ENCODE measurements at places on chromosomes 7 and 10.

DNA sequence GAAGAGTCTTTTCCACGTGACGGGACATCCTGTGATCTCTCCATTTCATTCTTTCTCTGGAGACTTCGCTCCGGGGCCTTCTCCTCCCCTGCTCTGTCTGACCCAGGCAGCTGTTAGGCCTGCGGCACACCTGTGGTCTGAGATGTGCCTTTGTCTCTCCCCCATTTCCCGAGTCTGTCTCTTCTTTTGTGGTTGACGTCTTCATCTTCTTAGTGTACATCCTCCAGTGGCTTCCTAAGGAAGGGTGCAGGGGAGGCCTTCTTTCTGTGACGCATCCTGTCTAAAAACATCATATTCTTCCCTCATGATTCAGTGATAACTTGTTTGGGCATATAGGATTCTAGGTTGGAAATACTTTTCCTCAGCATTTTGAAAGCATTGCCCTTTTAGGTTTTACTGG, 17.2 kb upstream of the ATP6V0E2 start:
- DNase-seq = no peak

- no peak for DNase-seq
These were observed 174.2 kb downstream of the KIAA1217 start for GRCh38 chr10:24382979-24383663.

GRCh38 chr7:108367314-108367713, 88.9 kb downstream of the NRCAM start:
- no peak for DNase-seq

GRCh38 chr7:122035876-122036275, 108.2 kb downstream of the AASS start:
- no peak for DNase-seq

GRCh38 chr7:142808461-142808801, 37.7 kb downstream of the PRSS2 start:
- no peak for DNase-seq

DNA sequence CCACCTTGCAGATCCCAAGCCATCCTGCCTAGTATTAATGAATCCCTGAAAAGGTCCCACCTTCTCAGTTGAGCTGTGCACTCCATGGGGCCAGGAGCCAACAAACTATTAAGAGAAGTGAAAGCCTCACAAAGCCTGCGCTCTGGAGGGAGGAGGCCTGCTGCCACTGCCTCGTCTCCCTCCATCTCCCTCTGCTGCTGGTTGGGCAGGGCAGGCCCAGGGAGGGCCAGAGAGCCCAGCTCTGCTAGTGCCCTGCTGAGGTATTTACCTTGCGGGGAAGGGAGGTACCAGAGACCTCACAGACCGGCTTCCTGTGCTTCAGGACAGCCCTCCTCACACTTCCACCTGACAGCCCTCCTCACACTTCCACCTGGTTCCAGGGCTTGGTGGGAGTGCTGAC, 171.5 kb downstream of the SH3PXD2A start:
- no peak for DNase-seq

- DNase-seq = no peak
These were observed 640.4 kb downstream of the TYW1 start for GRCh38 chr7:67637023-67637358.

DNA sequence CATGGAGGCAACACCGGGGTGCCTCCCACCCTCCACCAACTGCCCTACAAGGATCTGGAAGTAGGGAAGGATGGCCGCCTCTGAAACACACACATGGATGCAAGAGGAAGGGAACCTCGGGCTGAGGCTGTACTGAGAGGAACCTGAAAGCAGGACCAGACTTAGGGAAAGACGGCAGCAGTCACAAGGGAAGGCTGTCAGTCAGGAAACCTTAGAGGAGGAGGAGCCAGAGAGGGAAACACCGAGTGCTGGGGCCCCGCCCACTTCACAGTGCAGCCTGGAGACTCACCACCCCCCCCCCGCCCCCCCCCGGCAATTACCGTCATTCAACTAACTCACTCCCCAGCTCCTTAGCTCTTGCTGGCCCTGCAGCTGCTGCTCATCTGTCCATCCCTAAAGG, 2.5 kb downstream of the CYREN start:
- no peak for DNase-seq

- no peak for DNase-seq
These were observed 107.4 kb downstream of the SH3PXD2A start for GRCh38 chr10:103748020-103748419.

- DNase-seq = no peak
These were observed 122.0 kb downstream of the MARCHF5 start for GRCh38 chr10:92413011-92413410.

- peak; percentile 53 for DNase-seq
These were observed 661.2 kb downstream of the AUTS2 start for GRCh38 chr7:70259502-70259901.

DNA sequence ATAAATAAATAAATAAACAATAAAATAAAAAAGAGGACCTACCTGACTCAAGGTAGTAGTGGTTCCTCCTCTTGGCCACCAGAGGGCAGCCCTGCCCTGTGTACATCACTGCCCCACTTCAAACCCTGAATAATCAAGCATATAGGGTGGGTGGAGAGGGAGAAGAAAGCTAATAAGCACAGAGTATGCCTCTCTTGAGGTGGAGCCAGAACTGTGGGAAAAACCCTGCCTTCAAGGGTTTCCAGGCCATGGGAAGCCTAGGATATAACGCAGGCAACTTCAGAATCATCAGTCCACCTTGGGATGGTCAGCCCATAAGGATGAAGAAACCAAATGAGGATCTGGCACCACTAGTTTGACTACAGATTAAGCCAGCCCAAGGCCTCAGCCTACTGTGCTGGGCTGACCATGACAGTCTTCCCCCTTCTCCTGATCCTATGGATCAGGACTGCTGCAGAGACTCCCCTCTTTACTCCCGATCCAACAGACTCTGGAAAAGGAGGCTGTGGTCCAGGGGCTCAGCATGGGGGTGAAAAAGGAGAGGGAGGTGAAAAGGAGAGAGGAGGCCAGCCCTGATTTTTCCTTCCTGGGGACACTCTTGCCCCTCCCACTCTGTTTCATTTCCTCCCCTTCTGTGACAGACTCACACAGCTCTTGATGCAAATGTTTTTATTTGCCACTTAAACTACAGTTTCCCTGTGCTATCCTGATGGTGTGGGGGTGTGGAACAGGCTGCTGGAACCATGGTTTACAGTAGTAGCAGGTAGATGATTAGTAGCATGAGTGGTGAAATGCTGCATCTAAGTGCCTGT, 10.1 kb downstream of the AVPI1 start:
- DNase-seq = peak; percentile 48

DNA sequence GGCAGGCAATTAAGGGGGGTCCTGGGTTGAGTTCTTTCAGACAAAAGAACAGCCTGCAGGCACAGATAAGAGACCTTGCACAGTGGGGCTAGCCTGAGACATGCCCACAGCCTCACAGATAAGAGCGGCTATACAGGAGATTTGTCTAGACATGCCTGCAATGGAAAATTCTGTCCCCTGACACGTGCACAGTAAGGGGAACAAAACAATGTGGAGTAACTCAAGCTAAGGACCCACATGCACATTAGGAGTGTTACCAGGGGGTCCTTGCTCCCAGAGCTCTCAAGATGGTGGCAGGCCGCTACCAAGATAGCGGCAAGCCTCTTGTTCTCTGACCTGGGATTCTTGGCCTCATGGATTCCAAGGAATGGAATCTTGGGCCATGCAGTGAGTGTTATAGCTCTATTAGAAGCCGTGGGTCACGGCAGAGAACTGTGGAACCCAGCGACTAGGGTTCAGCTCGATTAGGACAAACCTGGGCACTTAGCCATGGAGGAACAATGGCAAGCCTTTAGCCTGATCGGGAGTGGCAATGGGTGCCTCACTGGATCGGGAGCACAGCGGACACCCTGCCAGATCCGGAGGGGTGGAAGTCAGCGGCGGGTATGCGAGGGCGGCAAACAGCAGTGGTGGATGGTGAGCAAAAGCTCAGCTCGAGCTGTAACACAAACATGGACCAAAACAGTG, 196.9 kb downstream of the CCSER2 start:
- DNase-seq = no peak

GRCh38 chr10:28839600-28840007, 162.3 kb downstream of the BAMBI start:
- DNase-seq = no peak

DNA sequence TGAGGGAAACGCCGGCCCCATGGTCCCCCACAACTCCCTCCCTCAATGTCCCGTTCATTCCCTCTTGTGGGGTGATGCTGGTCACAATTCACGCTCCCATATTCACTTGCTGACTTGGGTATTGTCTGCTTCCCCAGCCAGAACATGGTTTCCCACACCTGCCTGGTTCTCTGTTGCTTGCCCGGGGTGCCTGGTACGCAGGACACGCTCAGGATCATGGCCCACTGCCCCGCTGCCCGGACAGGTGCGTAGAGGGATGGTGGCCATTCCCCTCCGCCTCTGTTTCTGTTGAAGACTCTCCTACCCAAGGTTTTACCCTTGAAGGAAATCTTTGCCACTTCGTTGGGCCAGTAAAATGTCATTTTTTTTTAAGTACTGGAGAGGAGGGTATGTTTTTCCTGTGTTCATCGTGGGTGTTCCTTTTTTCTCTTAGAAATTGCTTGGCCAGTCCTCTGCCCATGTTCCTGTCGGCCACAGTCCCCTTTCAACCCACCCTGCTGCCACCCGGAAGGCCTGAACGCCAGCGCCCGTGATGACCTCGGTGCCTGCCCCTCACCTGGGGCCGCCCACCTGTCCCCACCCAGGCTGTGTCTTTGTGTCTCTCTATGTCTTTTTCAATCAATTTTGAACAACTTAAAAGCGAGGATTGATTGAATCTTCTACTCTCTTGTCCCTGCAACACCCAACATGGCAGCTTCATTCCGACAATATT, 38.2 kb downstream of the FOXL3 start:
- DNase-seq = no peak

DNA sequence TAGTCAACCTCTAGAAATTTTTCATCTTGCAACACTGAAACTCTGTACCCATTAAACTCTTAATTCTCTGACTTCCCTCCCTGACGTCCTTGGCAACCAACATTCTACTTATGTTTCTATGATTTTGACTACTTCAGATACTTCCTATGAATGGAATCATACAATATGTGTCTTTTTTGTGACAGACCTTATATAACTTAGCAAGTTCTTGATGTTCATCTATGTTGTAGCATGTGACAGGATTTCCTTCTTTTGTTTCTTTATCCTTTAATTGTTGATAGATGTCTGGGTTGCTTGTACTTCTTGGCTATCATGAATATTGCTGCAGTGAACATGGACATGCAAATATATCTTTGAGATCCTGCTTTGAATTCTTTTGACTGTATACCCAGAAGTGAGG, 240.8 kb downstream of the ADK start:
- DNase-seq = no peak

DNA sequence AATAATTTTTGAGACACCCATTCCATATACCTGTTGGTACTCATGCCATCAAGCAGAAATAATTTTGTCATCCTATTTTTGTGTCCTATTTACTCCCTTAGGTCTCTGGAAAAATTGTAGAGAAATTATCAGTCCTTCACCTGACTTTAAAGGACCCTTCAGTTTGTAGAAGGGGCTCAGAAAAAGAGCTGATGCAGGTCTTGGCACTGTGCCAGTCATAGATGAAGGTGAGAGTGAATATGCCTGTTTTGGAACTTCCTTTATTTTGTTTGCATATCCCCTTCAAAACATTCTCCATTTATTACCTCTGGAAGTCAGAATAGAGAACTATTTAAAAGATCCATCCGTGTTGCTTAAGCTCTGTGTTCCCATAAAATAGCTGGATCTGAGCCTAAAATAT, 321.0 kb upstream of the TPK1 start:
- no peak for DNase-seq

GRCh38 chr10:49593998-49594397, 16.1 kb upstream of the SLC18A3 start:
- DNase-seq = no peak

DNA sequence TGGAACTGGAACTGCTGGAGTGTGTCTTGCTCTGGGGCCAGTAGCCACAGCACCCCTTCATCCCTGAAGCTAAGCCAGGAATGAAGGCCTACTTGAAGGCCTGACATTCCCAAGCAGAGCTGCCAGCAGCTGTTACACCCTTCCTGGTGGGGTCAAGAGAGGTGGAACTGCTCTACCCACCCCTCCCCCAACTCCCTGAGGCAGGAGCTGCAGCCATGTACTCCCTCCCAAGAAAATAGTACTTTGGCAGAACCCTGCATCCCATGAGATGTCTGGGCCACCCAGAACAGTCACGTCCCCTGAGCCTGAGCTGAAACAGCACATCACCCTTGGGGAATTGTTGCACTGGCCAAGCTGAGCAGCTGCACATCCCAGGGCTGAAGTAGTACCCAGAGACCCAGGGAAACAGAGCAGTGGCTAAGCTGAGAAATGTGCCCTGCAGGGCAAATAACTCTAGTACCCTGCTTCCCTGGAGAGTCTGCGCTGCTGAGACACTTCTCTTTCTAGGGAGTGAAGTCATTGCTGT, 63.4 kb upstream of the PLA2G12B start:
- DNase-seq = peak; percentile 4

DNA sequence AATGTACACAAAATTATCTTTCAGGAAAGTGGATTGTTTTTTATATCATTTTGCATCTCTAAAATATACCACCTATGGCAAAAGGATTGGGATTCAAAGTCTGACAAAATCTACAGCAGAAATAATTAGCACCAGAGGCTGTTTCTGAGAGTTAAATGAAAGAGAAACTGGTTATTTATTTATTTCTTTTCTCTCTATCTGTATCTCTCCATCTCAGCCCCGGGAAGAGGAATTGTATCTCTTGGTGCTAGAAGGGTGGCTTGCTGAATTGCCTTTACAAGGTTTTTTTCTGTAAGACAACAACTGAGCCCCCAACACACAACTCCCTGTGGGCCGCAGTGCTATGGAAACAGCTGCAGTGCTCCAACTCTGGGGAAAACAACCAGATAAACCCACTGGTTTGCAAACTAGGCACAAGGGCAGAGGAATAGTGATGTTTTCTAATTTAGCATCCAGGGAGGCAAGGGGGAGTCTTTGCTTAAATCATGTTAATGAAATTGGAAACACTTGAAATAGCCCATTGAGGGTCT, 249.0 kb downstream of the KCNMA1 start:
- DNase-seq = no peak

DNA sequence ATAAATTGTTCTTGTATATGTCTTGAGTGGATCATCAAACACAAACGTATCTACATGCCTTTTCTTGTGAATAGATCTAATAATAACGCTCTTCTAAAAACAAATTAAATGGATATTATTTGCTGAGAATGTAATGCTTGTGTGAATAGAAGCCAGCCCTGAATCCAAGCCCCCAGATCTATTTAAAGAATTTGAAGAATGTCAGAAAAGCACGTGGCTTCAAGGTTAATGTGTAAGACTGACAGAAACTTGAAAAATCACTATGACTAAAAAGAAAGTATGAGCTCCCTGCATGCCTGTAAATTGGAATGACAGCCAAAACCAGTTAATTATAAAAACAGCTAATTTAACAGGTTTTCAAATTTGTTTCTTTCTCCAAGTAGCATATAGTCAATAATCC, 43.2 kb upstream of the ATRNL1 start:
- DNase-seq = peak; percentile 73

GRCh38 chr7:81503336-81503735, 266.5 kb downstream of the HGF start:
- peak; percentile 44 for DNase-seq

GRCh38 chr10:47240173-47240572, 59.8 kb upstream of the GDF10 start:
- DNase-seq = no peak

- DNase-seq = peak; percentile 21
These were observed 8.0 kb downstream of the RSU1 start for GRCh38 chr10:16809074-16809718.

GRCh38 chr7:29898301-29898700, 91.3 kb downstream of the SCRN1 start:
- no peak for DNase-seq

GRCh38 chr7:158581440-158582088, 6.1 kb downstream of the PTPRN2 start:
- DNase-seq = no peak

All from fibroblast of skin of abdomen (primary cell).